Hippocampal formation (tissue), 2 donors: ENCODE measurements at places on chromosomes 7 and 10.

- no peak for DNase-seq
These were observed 129.2 kb downstream of the BTAF1 start for GRCh38 chr10:92052741-92053140.

GRCh38 chr10:86953747-86954680, 3.4 kb downstream of the MMRN2 start:
- no peak for DNase-seq

- no peak for DNase-seq
These were observed 135.7 kb upstream of the PPIF start for GRCh38 chr10:79211616-79212015.

DNA sequence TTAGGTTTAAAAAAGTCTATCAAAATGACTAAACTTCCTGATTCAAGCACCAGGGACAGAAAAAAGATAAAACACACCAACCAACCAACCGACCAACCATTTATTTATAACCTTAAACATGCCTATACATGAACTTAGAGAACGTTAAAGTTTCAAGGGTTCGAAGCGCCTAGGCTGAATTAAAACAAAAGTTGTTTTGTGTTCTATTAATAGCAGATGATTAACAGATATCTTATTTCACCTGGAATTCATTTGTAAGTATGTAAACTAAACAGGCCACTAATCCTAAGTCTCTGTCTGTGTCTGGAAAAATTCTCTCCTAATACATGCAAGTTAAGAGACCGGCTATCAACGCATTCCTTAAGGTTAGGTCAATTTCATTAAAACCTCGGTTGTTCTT, 1.4 kb downstream of the BAIAP2L1 start:
- no peak for DNase-seq

DNA sequence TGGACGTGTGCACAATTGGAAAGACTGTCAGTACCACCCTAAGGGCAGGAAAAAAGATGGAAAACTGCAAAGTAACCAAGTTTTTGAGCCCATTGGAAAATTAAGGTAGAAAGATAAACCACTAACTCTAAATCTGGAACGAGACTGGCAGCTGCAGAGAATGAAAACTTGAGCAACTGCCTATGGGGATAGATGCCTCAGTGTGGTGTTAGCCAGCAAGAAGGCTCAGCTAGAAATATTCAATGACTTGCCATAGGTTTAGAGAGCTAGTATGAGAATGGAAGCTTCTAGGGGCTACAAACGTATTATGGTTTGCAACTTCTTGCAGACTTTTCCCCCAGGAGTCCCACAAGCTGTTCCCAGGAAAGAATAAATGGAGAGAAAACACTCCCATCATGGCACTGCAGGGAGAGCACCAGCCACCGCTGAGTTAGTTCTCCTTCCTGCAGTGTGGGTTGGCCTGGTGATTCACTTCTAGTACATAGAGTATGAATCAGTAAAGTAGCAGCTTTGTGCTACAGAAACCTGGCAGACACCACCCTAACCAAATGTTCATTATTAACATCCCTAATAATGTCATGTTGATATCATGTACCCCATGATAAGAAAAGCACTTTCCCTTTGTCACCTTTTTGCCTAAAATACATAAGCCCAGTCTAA, 372.4 kb upstream of the VWC2 start:
- DNase-seq, result peak; percentile 10

- DNase-seq, result no peak
These were observed 115.5 kb downstream of the WDFY4 start for GRCh38 chr10:48800007-48800675.

DNA sequence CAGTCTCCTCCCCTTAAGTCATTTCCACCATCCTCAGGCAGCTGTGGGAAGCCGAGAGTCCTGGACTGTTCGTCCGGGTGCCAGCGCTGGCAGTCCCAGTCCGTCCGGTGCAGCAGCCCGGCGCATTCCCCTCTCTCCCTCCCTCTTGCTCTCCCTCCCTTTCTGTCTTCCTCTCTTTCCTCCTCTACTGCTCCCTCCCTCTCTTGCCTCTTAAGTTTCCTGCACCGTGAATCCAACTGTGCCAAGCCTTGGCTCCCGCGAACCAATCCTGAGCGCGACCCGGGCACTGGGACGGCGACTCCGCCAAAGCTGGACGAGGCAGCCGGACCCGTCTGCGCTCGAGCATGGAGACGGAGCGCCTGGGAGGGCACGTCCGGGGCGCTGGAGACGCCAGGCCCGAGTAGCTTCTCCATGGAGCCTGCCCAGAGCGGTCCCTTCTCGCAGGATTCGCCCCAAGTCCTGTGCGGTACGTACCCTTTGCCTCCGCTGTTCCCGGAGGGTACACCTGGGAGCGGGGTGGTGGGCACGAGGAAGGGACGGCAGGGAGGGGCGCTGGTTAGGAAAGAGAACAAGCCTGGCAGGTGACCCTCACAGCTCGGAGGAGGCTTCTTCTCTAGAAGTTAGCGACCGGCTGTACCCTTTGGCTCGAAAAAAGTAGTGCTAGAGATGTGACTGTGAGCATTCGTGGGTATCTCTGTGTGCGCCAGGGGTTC, 1.0 kb downstream of the NXPH1 start:
- DNase-seq, result no peak

DNA sequence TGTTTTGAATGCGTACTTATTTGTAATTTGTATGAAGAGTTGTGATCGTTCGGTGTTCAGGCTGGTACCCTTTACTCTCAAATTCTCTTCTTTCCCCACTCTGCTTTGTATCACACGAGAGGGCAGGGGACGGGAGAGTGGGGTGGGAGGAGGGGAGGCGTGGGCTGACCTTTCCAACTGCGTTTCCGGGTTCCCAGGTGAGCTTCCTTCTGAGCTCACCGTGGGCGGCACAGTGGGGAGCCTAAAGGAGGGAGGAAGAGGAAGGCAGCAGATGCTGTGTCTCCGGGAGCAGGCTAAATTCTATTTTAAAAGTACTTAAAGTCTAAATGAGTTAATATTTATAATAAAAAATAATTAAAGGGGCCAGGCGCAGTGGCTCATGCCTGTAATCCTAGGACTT, 7.4 kb upstream of the XRCC2 start:
- DNase-seq, result no peak

DNA sequence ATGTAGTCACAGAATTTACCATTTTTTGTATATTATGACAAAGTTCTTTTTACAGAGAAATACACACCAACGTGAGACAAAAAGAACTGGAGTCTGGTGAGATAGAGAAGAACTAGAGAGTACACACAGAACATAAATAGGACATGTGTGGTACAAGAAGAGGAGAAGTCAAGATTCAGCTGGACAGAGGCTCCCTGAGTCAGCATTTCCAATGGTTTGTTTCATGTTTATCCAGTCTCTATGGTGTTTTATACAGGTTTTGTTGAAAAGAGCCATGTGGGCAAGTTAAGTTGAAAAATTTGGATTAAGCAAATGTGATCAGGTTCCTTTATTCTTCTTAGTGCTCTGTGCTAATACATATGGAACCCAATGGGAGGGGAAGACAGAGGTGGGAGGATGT, 105.5 kb upstream of the AKR1E2 start:
- no peak for DNase-seq

GRCh38 chr10:132511121-132512051, 26.2 kb upstream of the INPP5A start:
- DNase-seq, result no peak

DNA sequence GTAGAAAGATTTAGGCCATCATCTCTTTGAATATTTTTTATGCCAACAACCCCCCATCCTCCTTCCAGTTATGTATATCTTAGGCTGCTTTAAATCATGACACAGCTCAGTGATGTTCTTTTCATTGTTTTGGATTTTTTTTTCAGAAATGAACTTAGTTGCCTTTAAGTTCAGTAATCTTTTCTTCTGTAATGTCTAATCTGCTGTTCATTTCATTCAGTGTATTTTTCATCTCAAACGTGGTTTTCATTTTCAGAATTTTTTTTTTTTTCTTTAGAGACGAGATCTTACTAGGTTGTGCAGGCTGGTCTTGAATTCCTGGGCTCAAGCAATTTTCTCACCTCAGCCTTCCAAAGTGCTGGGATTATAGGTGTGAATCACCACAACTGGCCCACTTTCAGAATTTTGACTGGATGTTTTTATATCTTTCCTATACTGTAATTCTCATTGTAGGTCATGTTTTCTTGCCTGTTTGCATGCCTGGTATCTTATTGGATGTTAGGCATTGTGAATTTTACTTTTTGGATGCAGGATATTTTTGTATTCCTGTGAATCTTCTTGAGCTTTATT, 8.1 kb downstream of the ZNF487 start:
- no peak for DNase-seq

DNA sequence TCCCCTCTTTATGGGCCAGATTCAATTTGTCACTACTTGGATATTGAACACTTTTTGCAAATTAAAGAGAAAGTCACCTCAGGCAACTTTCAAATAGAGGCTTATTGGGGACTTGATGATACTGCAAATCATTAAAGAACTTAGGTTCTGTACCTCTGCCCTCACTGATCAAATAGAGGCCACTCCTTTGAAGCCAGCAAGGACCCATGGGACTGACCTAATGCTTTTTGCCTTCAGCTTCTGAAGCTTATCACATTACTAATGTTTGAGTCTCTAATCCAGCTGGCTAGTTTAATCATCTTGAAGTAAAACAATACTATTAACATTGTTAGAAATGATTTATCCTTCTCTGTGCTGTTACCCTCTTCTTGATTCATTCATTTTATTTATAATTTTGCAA, 93.0 kb upstream of the ZNF800 start:
- no peak for DNase-seq

GRCh38 chr10:122149561-122150505, 121.3 kb upstream of the BTBD16 start:
- no peak for DNase-seq

- DNase-seq, result no peak
These were observed 32.0 kb downstream of the ADAP1 start for GRCh38 chr7:922334-923107.

DNA sequence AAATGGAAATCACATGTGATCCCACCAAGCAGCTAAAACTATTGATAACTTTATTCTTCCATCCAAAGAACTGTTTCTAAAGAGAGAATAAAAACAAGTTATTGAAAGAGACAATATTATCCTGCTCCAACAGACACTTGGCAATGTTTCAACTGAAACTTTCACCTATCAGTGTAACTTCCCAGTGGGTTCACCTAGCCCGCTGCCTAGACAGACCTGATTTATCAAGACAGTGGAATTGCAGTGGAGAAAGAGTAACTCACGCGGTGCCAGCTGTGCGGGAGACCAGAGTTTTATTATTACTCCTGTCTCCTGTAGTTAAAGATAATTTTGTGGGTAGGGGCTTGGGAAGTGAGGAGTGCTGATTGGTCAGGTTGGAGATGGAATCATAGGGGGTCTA, 199.8 kb downstream of the AHR start:
- no peak for DNase-seq

DNA sequence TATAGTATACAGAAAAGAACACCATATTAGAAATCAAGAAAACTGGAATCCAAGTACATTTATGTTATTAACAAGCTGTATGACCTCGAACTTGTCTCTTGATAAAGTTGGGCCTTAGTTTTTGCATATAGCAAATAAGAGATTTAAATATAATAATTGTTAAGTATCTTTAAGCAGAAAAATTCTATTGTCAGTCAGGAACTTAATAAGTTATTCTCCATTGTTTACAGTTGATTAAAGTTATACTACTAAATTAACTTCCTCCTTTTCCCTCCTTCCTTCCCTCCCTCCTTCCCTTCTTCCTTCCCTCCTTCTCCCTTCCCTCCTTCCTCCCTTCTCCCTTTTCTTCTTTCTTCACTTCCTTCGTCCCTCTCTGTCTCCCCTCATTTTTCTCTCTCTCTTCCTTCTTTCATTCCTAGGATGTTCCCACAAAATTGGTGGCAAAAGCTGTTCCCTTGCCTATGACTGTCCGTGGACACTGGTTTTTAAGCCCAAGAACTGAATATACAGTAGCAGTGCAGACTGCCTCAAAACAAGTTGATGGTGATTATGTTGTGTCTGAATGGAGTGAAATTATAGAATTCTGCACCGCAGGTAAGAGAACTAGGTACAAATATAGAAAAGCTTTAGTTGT, 59.7 kb downstream of the PHYHIPL start:
- no peak for DNase-seq

DNA sequence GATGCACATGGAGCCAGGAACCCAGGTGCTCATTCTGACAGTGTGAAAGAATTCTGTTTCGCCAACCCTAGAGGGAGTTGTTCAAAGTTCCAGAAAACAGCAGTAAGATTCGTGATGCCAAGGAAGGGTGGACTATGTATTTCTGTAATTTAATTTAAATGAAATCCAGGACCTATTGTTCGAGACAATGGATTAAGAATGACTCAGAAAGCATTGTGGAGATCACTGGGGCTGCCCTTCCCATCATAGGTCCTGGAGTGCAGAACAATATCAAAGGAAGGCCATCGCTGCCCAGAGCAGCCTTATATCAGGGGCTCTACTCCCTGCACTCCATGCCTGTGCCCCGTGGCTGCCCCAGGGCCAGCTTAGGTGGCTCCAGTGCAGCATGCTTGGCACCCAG, 32.1 kb upstream of the CALD1 start:
- no peak for DNase-seq

DNA sequence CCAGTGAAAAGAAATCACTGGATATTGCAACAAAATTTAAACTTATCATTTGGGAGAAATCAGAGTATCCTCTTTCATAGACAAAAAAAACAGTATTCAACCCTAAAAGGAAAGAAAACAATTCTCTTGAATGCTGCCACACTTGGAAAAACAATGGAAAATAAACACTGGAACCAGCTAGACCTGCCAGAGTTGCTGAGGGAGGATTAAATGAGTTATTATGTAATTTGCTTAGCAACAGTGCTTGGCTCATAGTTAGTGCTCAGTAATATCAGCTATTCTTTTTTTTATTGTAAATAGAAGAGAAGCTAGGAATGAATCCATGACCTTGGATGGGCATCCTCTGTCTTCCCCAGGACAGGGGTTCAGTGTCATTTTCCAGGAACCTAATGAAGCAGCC, 11.0 kb upstream of the ZNF273 start:
- no peak for DNase-seq

GRCh38 chr10:122636953-122637352, 62.7 kb downstream of the C10orf120 start:
- no peak for DNase-seq

DNA sequence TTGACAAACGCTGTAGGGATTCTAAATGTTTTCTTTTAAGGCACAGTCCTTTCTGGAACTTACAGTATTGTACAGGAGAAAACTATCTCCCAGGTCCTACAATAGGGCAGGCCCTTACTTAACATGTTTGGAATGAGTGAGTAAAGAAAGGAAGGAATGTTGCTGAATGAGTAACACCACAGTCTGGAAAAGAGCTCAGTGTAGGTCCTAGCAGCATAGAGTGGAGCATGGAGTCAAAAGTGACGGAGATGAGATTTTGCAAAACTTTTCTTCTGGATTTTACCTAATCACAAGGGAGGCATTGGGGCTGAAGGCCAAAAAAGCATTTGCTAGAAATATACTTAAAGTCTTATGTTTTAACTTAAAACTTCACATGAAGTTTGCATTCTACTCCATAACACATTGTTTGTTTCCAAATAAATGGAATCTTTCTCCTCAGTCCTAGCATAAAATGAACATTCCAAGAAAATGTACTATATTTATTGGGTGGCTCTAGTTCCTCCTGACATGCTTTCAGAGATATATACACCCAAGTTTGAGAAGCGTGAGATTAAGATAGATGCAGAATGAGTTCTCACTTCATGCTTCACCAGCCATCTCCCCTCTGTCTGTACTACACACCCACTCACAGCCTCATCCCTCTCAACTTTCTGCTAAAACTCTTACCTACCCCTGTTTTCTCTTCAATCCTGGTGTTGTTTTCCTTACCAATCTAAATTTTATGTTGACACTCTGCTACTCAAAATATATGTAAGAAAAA, 20.2 kb upstream of the ADD3 start:
- no peak for DNase-seq
